ENCODE measurements at places on chromosomes 16 and 17.

- DNase-seq, result no peak
Observed at GRCh38 chr16:86697715-86698114, 119.4 kb downstream of the FOXL1 start.

GRCh38 chr16:870856-871561 is 70.5 kb upstream of the GNG13 start:
- DNase-seq, result no peak

DNA sequence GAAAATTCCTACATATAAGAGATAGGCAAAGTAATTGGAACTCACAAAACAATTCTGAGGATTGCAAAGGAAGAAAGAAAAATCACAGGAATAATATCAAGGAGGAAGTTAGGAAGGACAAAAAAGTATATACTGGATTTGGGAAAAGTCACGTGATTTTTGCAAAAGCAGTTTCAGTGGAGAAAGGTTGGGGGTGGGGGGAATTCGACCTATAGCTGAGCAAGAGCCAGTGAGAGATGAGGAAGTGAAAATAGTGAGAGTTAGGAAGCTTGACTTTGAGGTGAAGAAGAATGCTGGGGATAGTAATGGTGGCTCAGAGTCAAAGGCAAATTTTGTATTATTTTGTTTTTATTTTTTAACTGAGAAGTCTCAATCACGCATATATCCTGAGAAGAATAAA is 438.0 kb upstream of the PMFBP1 start:
- DNase-seq, result no peak

GRCh38 chr17:47102914-47103313 is 86.2 kb downstream of the CDC27 start:
- DNase-seq, result no peak

- no peak for DNase-seq
Observed at GRCh38 chr16:82156761-82157533, 13.1 kb downstream of the MPHOSPH6 start.

- DNase-seq, result no peak
Observed at GRCh38 chr17:68141050-68141449, 105.5 kb downstream of the KPNA2 start.

GRCh38 chr17:60678118-60678444 is 430 bp downstream of the BCAS3 start:
- DNase-seq, result no peak

DNA sequence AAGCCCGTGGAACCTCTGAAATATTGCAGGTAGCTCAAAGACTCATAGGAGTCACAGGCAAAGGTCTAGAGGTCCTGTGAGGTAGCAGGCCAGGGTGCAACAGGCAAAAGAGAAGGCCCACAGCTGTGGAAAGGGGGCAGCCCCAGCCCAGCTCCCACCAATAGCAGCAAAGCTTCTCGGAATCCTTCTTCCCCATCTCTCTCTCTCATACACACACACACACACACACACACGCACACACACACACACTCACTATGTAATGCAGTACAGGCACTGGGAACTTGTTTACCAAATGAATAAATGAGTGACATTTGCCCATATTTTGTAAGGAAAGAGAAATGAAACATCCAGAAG is 16.8 kb upstream of the SUPT4H1 start:
- no peak for DNase-seq

GRCh38 chr17:57902800-57903759 is 52.1 kb downstream of the CUEDC1 start:
- DNase-seq, result no peak

DNA sequence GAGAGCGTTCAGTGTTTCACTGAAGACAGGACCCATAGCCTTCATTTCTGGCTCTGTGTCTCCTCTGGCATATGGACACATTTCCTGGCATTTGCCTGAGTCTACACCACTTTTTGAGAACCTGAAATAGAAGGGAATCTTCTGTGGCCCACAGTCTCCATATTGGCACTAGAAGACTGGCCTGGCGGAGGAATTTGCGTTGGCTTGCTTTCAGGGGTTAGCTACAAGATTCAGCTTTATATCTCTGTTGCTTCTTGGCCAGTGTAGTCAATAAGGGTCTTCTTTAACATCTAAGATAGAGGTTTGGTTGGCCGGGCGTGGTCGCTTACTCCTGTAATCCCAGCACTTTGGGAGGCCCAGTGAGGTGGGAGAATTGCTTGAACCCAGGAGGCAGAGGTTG is 12.8 kb upstream of the CLEC18C start:
- DNase-seq, result no peak

DNA sequence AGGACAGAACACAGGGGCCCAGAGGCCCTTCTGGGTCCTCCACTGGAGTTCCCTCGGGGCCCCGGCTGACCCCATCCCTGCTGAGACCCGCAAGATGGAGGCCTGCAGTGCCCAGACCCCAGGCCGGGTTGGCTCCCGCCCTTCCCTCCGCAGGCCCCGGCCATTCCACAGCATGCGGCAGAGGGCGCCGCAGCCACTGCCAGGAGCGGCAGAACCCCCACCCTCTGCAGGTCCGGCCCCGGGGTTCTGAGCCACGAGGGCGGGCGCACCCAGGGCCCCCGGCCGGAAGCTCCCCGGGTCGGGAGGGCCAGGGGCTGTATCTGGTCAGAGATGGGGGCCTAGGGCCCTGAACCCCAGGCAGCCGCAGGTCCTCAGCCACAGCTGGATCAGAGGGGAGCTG is 2.4 kb upstream of the PERCC1 start:
- DNase-seq, result no peak

- no peak for DNase-seq
Observed at GRCh38 chr16:10608687-10609401, 28.4 kb upstream of the EMP2 start.

- DNase-seq, result no peak
Observed at GRCh38 chr16:9407206-9407758, 315.8 kb downstream of the HAPSTR1 start.

DNA sequence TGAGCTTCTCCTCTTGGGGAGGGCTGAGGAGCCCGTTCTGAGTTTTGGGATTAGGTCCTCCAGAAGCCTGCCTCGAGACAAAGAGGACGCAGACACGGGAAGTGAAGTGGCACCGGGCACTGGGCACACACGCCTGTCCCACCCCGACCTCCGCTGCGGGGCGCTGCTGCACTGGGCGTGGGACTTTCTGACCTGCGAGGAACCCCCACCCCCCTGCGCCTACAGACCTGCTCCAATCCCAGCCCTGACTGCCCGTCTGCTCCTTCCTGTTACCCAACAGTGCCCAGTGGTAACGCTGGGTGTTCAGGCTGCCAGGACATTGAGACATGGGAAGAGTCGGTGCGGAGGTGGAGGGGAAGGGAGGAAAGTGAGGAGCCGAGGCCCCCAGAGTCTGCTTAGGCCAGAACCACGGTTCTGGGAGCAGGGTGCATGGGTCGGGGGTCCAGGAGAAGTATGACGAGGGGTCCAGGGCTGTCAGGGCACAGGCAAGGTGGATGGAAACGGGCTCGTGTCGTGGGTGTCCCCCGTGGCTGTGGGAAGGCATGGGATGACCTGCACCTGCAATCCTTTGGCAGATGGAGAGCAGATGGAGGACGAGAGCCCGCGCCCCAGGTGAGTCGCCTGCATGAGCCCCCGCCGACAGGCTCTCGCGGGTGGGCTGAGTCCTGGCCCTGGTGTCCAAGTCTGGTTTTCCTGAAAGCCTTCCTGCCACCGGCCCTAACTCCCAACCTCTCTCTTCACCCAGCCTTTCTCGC is 112.0 kb upstream of the CREBBP start:
- no peak for DNase-seq

DNA sequence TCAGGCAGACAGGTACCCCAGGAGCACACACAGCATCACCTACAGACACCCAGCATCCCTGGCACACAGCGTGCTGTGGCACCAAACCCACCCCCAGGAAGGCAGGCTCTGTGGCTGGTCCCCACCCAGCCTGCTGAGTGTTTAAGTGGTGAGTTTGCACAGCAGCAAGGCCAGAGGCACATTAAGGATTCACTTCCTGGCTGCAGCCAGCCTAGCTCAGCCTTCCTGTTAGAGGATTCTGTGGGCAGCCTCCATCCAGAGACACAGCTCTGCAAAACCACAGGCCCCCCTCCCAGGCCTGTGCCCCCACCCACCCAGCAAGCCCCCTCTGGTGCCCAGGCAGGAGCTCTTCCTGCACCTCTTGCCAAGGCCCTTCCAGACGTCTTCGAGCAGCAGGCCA is 36.1 kb upstream of the PHB1 start:
- no peak for DNase-seq

GRCh38 chr17:70773258-70773657 is 603.9 kb downstream of the KCNJ2 start:
- DNase-seq, result no peak

DNA sequence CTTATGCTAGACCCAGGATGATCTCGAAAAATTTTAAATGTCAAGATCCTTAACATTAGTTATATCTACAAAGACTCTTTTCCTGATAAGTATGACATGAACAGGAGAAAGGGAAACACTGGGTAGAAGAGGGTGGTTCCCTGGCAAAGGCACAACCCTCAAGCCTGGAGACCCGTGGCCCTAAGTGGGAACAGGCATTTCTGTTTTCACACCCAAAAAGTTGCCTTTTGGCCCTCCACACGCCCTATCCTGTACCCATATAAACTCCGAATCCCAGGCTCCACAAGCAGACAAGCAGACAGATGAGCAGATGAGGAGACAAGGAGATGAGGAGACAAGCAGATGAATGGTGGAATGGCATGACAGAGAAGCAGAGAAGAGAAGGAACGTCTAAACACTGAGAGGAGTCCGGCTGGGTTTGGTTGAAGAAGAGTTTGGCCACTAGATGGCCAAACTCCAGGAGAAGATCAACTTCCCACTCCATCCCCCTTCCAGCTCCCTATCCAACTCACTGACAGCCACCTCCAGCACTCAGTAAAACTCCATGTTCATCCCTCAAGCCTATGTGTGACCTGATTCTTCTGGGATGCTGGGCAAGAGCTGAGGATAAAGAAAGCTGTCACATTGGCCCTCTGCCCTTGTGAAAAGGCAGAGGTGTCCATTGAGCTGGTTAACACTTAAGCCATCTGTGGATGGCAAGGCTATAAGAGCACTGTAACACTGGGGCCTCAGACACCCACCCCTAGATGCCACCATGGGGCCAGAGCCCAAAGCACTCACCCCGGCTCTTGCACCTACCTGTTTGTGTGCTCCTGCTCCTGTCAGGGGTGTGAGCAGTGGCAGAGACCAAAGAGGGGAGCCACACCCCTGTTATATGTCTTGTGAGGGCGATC is 139.6 kb upstream of the FAM20A start:
- no peak for DNase-seq

- DNase-seq, result no peak
Observed at GRCh38 chr16:84207879-84208278, 16.9 kb downstream of the ADAD2 start.

GRCh38 chr17:60630352-60630751 is 30.4 kb downstream of the PPM1D start:
- DNase-seq, result no peak

- DNase-seq, result no peak
Observed at GRCh38 chr16:66447491-66447890, 20.4 kb downstream of the BEAN1 start.

- no peak for DNase-seq
Observed at GRCh38 chr16:25692351-25692741, 587 bp downstream of the HS3ST4 start.

DNA sequence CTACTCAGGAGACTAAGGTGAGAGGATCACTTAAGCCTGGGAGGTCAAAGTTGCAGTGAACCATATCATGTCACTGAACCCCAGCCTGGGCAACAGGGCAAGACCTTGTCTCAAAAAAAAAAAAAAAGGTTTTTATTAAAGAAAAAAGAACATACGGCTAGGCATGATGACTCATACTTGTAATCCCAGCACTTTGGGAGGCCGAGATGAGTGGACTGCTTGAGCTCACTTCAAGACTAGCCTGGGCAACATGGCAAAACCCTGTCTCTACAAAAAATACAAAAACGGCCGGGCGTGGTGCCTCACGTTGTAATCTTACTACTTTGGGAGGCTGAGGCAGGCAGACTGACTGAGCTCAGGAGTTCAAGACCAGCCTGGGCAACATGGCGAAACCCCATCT is 38.4 kb downstream of the RANBP10 start:
- DNase-seq, result no peak

GRCh38 chr16:29710227-29711219 is 31.5 kb downstream of the QPRT start:
- peak; percentile 64 for DNase-seq

GRCh38 chr16:31700530-31701388 is 172.8 kb upstream of the ZNF267 start:
- DNase-seq, result peak; percentile 59

Measured in globus pallidus (tissue), 1 donor.